ENCODE measurements at places on chromosomes 5 and 9. TPM values are rescaled to one million over a fixed set of nuclear protein-coding genes. Genes with fewer than 3 reads are reported as not detected.

GRCh38 chr9:97848215-97848479, 4.9 kb upstream of the FOXE1 start:
- DNase-seq = no peak

- no peak for DNase-seq
Observed at GRCh38 chr9:131019388-131020239, 10.6 kb downstream of the LAMC3 start.

- no peak for DNase-seq
Observed at GRCh38 chr9:127572961-127573721, 38.9 kb upstream of the STXBP1 start.

The IDNK gene
- 32.8 TPM for polyA plus RNA-seq

Data from naive B cell (primary cell).